ENCODE measurements at places on chromosomes 11 and 22.

- DNase-seq = no peak
Measured at GRCh38 chr22:42171946-42172719, 41.5 kb upstream of the CYP2D6 start.

DNA sequence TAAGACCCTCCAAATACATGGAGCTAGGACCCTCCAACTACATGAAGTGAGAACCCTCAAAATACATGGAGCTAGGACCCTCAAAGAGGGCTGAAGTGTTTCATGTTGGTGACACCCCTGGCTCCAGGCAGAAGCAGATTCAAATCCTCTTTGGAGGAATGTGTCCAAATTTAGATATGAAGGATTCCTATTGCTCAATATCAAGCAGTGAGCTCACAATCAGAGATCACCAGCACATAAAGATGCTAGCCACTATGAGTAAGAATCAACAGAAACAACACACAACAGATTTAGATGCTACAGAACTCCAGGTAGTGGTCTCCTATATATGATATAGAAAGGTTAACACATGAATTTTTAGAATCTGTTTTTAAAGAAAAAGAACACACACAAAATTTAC lies 11.2 kb upstream of the RAB3IL1 start:
- no peak for DNase-seq

GRCh38 chr11:128767591-128768001 lies 73.7 kb downstream of the FLI1 start:
- DNase-seq = no peak

- peak; percentile 64 for DNase-seq
Measured at GRCh38 chr22:38758276-38758945, 2.6 kb upstream of the SUN2 start.
